Karpas-422 (cell line): ENCODE measurements at places on chromosomes 5 and 9. TPM values are rescaled to one million over a fixed set of nuclear protein-coding genes. Genes with fewer than 3 reads are reported as not detected.

- no peaks in the 10 kb centered on the region for H3K27me3 ChIP-seq
- H3K27ac ChIP-seq: no peak overlapping the region
- no peak overlapping the region for H3K4me3 ChIP-seq
Observed at GRCh38 chr9:35470894-35471293, 19.0 kb upstream of the RUSC2 start.

GRCh38 chr9:122221183-122221811, 7.5 kb downstream of the LHX6 start:
- H3K36me3 ChIP-seq: no peaks in the 10 kb centered on the region
- H3K4me3 ChIP-seq: no peak overlapping the region
- no peaks in the 10 kb centered on the region for H3K4me1 ChIP-seq
- no peaks in the 10 kb centered on the region for H3K27me3 ChIP-seq

Gene ECSCR
- total RNA-seq: not detected in 2 replicates

Gene ITK
- total RNA-seq: 0.25 and 1.3 TPM in 2 replicates

DNA sequence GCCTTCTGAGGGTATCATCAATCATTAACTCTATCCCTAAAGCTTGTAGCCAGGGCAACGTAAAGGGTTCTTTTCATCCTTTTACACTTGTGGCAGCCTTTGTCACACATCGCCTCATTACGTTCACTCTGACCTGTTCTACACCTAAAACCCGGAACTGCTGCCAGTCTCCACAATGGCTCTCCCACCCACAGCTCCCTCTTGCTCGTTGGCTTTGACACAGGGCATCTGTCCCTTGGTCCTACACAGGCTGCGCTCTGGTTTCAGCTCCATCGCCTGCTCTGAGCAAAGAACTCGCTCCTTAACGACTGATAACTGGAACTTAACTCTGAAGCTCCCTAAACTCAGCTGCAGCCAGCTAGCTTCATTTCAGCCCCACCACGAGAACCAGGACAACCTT, 112.8 kb upstream of the CTNND2 start:
- no peaks in the 10 kb centered on the region for H3K4me1 ChIP-seq
- no peak overlapping the region for H3K4me3 ChIP-seq
- H3K36me3 ChIP-seq: no peaks in the 10 kb centered on the region
- DNase-seq: no peak

Gene ABO
- total RNA-seq: not detected in 2 replicates

DNA sequence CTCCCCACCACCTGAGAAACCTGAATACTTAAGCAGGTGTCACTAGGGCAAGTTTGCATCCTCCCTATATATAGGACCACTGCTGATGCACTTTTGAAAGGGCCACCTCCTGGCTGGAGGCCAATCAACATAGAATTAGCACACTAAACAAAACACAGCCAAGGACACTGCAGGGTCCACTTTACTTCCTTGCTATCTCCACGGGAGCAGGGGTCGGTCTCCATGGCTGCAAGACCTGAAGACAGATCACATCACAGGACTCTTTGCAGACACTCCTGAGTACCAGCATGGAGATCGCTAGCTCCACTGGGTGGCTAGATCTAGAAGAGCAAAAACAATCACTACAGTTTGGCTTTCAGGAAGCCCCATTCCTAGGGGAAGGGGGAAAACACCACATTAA, 72.3 kb downstream of the C9orf153 start:
- no peak for DNase-seq
- H3K4me3 ChIP-seq: no peak overlapping the region
- no peak overlapping the region for H3K27ac ChIP-seq
- no peaks in the 10 kb centered on the region for H3K36me3 ChIP-seq
